ENCODE measurements at places on chromosomes 3 and 15.

DNA sequence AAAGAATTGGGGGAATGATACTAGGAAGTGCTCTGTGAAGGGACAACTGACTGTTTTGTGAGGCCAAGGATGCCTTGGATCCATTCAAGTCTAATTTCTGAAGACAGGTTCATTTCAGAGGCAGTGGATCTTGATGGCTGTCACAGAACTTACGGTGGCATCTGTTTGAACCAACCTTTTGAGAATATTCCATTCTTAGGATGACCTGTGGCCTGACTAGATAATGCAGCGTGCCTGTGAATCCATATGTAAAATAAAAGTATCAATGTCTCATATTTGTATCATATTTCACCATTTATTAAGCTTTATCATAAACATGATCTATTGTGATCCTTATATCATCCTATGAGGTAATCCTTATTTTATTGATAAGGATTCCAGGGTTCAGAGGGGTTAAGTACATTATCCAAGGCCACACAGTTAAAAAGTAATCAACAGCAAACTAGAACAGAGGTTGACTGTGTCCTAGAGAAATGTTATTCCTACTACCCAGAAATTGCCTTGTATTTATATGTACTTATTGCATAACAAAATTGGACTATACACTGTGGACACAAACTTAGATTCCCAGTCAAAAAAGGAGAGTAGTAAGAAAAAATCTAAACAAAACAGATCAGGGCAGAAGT, 34.3 kb downstream of the IL1RAP start:
- DNase-seq, result no peak

GRCh38 chr3:49924683-49925082, 4.9 kb downstream of the MON1A start:
- DNase-seq, result peak; percentile 85

- DNase-seq, result peak; percentile 77
Observed at GRCh38 chr3:29240248-29240647, 40.6 kb upstream of the RBMS3 start.

DNA sequence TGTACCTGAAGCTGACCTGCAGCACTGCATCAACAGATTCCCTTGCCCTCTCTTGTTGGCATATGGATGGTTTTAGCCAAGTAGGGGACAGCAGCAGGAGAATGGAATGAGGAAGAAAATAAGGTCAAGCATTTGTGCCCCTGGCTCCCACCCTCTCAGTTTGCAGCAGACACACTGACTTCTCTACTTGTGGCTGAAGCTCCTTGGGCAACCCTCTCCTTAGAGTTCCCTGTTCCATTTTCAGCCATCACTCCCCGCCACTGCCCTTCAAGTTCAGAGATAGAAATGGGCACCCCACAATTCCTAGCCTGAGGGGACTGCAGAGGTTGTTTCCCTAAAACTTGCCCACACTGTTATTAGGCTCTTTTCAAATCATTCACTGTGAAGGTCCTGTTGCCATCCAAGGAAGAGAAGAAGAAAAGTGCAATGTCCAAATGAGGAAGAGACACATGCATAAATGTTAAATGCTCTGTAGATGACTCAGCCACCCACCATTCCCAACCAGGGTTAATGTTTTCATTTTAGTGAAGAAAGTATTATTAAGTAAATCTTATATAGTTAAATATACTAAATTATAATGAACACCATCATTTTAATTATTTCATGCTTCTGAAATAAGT, 295.9 kb upstream of the UBE2E2 start:
- DNase-seq, result no peak

GRCh38 chr3:30347679-30348216, 258.7 kb upstream of the TGFBR2 start:
- peak; percentile 79 for DNase-seq

DNA sequence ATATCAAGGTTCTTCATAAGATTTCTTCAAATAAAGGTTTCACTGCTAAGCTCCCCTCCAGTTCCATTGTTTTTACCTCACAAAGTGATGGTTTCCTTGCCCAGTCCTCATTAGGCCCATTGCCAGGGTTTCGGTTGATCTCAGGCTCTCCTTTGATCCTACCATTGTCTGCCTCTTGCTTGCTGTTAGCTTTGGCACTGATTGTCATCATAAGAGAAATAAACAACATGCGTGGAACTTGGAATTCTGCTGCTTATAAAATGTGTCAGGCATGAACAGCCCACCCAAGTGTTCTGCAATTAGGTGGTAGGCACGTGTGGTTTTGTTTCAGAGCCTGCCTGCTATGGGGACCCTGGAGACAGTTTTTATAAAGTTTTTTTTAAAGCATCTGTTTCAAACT, 107.6 kb upstream of the BFSP2 start:
- no peak for DNase-seq

DNA sequence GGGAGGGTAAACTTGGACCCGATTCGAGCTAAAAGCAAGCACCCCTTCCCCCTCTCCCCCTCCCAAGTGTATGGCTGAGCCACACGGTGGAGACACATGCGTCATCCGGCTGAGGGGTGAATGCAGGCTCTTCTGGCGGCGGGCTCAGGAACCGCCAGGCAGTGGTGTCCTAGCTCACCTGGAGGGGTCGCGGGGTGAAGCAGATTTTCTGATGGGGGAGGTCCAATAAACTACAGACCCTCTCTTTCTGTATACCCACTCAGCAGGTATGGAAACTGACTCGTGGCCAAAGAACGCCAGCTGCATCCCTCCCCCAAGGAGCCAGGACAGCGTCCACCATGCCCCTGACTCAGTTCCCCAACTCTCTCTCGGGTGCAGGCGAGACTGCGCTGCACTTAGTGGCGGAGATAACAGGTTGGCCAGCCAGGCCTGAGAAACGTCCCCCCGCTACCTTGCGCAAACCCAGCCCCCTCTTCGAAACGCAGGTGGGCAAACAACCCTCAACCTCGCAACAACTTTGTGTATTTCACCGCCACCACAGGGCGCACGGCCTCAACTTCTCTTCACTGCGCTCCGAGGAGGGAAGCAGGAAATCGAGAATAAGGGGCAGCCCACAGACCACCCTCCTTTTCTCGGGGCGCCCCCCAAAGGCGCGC, 1.3 kb downstream of the MAGI1 start:
- peak; percentile 70 for DNase-seq

DNA sequence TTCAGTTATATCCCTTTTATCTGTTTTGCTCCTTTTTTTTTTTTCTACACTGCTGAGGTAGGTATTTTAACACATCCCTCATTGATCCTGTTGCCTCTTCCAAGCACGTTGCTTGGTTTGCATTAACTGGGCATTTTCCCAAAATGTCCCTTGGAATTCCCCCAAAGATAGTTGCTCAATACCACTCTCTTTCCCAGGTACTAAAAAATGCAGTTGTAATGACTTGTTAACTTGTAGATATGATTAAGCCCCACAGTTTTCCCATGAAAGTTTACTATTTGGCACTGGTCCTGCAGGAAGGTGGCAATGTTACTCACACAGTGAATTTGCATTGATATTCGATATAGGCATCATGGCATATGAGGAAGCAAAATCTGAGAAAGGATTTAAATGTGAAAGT, 67.1 kb downstream of the GRM7 start:
- DNase-seq, result no peak

- peak; percentile 76 for DNase-seq
Observed at GRCh38 chr3:188151438-188151837, 2.5 kb upstream of the LPP start.

GRCh38 chr15:80121546-80121945, 31.3 kb upstream of the FAH start:
- no peak for DNase-seq

- peak; percentile 39 for DNase-seq
Observed at GRCh38 chr3:21509731-21510470, 241.1 kb downstream of the ZNF385D start.

DNA sequence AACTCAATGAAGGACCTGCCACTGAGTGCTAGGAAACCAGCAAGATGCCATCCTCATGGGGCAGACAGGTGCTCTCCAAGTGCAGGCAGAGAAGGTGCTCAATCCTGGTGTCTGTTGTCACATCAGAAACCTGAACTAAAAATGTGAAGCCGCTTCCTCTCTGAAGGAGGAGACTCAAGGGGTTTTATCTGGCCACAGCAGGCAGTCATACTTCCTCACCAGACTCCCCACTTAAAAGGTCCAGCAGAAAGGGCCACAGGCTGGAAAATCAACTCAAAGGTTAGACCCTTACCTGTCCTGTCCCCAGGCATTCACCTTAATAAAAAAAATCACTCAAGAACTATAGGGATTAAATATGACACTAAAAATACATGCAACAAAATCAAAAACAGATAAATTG, 4.8 kb downstream of the CCDC12 start:
- DNase-seq, result no peak

DNA sequence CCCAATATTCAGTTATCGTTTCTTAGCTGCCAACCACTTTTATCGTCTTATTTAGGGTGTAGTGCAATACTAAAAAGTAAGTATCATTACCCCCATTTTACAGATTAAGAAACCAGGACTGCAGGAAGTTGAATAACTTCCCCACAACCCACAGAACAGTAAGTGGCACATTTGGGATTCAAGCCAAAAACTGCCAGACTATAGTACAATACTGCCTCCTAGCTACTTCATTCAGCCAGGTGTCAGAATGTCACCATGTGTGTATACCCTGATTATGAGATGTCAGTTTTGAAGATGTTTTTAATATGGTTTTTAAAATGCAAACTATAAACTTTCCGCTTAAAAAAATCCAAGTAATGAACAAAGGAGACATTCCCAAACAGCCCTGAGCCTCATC, 74.2 kb upstream of the PROK2 start:
- DNase-seq, result peak; percentile 1

DNA sequence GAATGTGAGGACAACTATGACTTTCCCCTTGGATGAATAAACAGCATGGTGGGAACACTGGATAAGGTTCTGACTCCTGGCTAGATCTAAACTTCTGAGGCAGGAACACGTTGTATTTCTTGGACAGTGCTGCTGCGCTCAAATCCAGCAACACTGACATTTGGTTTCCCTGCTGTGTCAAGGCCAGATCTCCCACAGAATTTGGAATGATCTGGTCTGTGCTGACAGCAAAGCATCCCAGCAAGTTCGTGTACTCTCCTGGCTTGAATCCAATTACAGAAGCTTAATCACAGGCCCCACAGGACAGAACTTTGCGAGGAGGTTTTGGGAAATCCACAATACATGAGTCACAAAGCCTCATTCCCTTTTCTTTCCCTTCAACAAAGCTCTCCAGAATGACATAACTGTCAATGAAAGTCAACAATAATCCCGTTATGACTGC, 92.5 kb downstream of the ADAMTS9 start:
- DNase-seq, result peak; percentile 90

GRCh38 chr3:188139466-188139865, 14.5 kb upstream of the LPP start:
- DNase-seq, result no peak

GRCh38 chr3:53162672-53163443, 1.8 kb downstream of the PRKCD start:
- DNase-seq, result no peak

GRCh38 chr15:98668566-98669308, 20.4 kb downstream of the IGF1R start:
- DNase-seq, result peak; percentile 78

- no peak for DNase-seq
Observed at GRCh38 chr15:27061739-27062138, 90.8 kb downstream of the GABRG3 start.

GRCh38 chr3:195001961-195002861, 268.7 kb downstream of the XXYLT1 start:
- peak; percentile 36 for DNase-seq

DNA sequence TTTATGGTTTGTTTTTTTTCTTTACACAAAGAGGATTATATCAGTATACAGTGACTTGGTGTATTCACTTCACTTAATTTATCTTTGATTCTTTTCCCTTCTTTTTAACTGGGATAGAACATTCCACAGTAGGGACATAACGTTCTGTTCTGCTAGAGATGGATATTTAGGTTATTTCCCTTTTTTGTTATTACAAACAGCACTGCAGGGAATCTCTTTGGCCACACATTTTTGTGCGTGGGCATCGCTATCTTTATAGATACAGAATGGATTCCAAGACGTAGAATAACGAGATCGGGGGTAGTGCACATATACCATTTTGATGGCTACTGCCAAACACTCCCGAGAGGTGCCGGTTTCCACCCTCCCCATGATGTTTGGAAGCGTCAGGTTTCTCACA, 44.8 kb downstream of the PXYLP1 start:
- DNase-seq, result no peak

DNA sequence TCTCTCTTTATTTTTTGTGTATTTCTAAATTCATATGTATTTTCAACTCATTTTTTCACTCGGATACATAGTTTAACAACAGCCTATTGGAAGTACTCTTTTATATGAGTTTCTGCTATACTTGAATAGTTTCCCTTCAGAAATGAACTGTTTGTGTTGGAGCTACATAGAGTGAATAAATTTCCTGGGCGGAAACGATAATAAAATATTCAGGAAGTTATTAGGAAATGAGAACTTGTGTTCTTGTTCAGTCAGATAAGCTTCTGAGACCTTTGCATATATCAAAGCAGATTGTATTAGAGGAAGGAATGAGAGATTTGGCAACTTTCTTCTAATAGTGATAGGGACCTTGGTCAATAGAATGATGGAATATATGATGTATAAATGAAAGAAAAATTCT, 27.3 kb downstream of the NEO1 start:
- DNase-seq, result no peak

- no peak for DNase-seq
Observed at GRCh38 chr3:72105306-72105705, 320.4 kb upstream of the PROK2 start.

DNA sequence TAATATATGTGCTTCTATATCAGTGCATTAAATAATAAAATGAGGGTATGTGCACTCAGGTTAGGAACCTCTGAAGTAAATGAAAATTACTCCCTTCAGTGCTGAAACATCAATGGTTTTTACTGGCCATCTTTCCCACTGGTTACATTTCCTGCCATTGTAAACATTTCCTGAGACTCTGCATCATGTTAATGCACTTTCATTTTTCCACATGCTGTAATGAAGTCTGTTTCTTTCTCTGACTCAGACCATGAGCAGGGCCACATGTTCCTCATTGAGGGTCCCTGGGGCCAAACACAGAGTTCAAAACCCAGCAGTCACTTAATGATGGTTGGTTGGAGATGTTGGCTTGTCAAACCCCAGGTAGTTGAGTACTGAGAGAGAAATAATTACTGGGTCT, 15.3 kb downstream of the FAM3D start:
- no peak for DNase-seq

GRCh38 chr3:13655061-13655913, 106.4 kb downstream of the FBLN2 start:
- peak; percentile 32 for DNase-seq

GRCh38 chr3:41044523-41044922, 154.8 kb upstream of the CTNNB1 start:
- DNase-seq, result no peak
